Activated effector memory CD4-positive, alpha-beta T cell treated with anti-CD3 and anti-CD28 coated beads, Interleukin-2, amount 50 U/mL, for 16 hours (primary cell): ENCODE measurements at places on chromosomes 13 and 19.

GRCh38 chr19:32311371-32311770 lies 34.0 kb upstream of the ZNF507 start:
- DNase-seq = no peak

DNA sequence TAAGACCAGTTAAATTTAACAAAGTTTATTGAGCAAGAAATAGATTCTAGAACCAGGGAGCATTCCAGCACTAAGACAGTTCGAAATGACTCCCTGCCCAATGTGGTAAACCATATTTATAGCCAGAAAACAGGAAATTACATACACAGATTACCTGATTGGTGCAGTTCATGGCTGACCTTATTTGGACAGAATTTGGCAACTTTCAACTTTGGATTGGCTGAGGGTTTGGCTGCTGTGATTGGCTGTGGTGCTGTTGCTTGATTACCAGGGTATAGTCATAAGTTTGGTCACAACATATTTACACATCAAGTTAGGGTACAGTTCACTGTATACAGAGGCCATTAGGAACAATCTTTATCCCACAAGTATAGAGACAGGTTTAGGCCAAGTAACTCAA lies 984.8 kb upstream of the MIR17HG start:
- DNase-seq = no peak

DNA sequence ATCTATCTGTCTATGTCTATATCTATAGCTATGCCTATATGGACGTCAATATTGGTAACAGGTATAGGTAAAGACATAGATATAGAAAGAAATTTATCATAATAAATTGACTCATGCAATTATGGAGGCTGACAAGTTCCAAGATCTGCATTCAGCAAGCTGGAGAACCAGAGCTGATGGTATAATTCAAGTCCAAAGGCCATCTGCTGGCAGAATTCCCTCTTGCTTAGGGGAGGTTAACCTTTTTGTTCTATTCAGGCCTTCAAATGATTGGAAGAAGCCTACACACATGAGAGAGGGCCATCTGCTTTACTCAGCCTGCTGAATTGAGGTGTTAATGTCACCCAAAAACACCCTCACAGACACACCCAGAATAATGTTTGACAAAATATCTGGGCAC lies 10.8 kb downstream of the RASL11A start:
- no peak for DNase-seq

DNA sequence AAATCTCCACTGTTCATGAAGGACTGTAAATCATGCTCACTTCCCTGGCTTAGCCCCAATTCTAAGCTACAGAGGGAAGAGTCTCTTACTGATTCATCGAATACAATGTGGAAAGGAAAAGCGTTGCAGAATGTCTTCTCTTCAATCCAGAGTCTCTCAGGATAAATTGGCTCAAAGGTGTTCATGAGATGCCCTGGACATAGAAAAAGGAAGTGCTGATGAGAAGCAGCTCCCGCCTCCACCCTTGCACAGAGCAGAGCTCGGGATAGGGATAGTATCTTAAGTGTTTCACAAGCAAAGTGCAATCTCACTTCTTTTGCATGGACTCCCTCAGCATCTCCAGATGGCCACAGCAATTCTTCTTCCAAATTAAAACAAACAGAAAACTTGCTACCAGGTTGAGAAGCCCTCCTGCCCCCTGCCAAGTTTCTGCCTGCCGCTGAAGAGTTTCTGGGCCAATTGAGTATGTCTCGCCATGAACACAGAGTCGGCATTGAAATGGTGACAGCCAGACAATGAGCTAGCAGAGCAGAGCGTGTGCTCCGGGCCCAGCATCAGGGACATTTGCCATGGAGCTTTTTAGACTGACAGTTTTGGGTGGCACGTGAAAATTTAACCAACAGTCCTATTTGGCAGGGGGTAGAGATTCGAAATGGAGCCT lies 85.7 kb downstream of the C13orf42 start:
- DNase-seq = no peak

DNA sequence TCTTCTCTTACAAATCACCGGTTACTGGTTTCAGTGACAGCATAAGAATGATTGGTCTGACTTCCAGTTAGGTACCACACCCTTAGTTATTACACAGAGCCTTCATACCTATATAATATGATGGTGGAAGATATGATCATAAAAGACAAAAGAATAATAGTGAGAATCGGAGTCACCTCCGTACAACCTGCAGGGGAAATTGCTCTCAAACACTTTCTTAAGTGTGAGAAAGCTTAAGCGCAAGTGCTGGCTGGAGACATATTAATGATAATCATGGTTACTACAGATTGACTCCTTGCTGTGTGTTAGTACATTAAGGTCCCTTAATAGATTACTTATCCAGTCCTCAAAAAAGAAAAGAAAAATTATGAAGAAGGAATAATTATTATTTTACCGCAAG lies 1.8 kb upstream of the LHFPL6 start:
- no peak for DNase-seq

- DNase-seq = no peak
Measured at GRCh38 chr19:46319613-46320012, 22.8 kb downstream of the HIF3A start.

GRCh38 chr13:66348745-66349690 lies 881.1 kb downstream of the PCDH9 start:
- no peak for DNase-seq

- no peak for DNase-seq
Measured at GRCh38 chr13:24076636-24077035, 83.9 kb upstream of the SPATA13 start.

DNA sequence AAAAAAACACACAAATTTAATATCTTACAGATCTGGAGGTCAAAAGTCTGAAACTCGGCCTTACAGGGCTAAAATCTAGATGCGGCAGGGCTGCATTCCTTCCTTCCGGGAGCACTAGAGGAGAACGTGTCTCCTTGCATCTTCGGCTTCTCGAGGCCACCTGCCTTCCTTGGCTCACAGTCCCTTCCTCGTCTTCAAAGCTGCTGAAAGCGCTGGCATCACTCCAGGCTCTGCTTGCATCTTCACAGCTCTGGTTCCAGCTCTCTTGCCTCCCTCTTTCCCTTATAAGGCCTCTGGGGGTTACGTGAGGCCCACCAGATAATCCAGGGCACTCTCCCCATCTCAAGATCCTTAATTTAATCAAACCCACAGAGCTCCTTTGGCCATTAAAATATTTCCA lies 10.5 kb downstream of the XRCC1 start:
- DNase-seq = no peak
